Stimulated activated naive CD4-positive, alpha-beta T cell (primary cell): ENCODE measurements at places on chromosomes 7 and 10.

DNA sequence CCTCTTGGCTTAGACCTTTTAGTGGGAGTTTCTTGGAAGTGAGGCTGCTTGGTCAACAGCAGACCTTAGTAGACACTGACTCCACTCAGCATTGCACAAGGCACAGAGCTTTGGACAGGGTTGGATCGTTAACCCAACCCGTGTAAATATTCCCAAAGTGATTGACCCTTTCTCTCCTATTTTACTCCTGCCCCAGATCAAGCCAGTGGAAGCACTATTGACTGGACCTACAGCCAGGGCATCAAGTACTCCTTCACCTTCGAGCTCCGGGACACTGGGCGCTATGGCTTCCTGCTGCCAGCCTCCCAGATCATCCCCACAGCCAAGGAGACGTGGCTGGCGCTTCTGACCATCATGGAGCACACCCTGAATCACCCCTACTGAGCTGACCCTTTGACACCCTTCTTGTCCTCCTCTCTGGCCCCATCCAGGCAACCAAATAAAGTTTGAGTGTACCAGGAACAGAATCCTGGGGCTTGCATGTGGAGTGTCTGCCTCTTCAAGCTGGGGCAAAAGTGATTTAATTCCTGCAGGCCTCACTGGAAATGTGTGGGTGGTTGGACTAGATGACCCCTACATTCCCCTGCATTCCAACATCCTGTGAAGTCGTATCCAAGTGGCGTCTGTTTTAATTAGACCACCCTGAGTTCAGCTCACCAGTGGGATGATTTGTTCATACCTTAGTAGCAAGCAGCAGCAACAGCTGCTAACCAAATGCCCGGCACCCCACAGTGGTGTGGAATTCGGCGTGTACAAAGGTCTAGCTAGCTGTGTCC lies 7.5 kb downstream of the CPA1 start:
- no peak for DNase-seq

DNA sequence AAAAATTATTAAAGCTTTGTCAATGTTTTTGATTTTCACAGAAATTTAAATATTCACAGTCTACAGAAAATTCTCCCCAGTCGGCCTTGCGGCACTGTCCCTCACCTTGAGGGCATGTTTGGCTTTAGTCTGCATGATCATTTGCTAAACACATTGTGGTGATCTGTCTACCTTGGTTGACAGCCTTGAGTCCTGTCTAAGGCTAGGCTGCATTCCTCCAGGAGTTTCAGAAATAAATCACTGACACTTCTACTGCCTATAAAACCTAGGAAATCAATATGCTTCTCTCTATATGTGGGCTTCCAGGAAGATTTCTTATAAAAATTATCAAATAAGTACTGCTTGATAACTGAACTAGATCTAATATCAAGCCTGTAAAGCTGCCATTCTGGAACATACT lies 430.7 kb upstream of the GRM3 start:
- no peak for DNase-seq

DNA sequence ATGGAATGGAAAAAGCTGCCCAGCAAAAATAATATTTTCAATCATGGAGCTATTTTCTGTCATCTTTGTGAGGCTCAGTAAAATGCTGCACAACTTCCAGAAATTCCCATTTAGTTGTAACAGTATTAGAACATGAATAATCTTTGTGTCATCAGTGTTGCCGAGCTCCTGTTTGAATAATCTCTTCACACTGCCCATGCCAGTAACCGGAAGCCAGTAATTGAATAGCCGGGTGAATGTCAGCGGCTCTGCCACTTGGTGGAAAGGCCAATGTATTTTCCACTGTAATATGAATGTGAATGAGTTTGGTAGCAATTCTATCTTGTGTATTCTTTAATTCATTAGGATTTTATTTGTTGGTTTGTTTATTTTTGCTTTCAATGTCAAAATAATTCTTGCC lies 172.5 kb upstream of the INSYN2A start:
- DNase-seq: no peak

DNA sequence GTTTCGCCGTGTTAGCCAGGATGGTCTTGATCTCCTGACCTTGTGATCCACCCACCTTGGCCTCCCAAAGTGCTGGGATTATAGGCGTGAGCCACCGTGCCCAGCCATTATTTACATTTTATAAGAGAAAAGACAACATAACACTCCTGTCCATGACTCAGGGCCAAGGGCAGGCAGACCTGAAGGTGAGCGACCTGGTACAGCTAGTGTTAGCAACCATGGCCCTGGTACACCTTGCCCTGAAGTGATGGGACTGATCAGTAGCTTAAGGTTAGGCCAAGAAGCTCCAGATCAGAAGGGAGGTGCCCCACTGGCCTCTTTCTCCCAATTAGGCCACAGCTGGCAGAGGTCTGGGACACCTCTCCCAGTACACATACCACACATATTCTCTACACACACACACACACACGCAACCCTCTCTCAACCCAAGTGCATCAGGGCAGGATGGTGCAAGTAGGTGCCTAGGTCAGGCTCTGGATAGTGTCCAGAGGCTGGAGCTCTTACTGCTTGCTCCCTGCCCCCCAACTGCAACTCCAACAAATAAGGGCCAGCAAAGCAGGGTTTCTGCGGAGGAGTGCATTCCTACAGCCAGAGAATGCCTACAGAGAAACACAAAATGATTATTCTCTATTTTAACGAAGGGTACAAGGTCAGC lies 43.8 kb downstream of the DPCD start:
- DNase-seq: no peak

- no peak for DNase-seq
Measured at GRCh38 chr7:107579554-107579884, 527 bp upstream of the BCAP29 start.

DNA sequence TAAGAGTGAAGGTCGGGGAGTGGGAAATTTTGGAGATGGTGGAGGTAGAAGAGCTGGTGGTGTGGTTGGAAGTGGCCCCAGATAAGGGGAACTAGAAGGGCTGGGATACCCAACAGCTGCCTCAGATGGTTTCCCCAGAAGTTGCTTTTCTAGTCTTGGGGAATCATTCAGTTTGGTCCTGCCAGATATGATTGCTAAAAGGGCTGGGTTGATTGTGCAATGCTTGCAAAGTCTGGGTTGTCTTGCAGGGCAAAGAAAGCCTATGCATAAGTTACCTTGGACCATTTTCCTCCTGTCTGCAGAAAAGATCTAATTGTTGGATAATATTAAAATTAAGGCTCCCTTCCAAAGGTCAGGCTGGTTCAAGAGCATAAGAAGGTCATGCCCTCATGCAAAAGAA lies 213.8 kb upstream of the ZNF804B start:
- no peak for DNase-seq
